ENCODE measurements at places on chromosomes 7 and 10.

DNA sequence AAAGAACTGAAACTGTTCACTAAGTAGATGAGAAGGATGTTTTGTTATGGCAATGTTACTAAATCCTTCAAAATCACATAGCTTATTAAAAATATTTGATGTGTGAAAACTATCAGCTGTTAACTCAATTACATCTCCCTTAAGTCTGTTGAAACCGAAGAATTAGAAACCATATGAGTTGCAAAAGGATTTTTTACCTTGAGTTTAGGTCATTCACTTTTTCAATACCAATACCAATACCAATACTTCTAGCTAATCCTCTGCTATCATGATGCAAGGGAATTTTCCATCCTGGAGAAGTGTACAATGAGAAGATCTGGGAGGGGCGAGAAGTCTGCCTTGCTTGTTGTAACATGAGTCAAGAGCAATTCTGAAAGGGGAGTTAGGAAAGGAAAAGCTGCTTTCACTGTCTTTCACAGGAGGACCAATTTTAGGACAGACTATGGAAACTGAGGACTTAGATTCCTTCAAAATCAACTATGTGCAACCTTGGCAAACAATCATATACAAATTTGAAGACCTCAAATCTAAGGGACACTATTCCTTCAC, 199.7 kb downstream of the IMMP2L start:
- no peak for DNase-seq

DNA sequence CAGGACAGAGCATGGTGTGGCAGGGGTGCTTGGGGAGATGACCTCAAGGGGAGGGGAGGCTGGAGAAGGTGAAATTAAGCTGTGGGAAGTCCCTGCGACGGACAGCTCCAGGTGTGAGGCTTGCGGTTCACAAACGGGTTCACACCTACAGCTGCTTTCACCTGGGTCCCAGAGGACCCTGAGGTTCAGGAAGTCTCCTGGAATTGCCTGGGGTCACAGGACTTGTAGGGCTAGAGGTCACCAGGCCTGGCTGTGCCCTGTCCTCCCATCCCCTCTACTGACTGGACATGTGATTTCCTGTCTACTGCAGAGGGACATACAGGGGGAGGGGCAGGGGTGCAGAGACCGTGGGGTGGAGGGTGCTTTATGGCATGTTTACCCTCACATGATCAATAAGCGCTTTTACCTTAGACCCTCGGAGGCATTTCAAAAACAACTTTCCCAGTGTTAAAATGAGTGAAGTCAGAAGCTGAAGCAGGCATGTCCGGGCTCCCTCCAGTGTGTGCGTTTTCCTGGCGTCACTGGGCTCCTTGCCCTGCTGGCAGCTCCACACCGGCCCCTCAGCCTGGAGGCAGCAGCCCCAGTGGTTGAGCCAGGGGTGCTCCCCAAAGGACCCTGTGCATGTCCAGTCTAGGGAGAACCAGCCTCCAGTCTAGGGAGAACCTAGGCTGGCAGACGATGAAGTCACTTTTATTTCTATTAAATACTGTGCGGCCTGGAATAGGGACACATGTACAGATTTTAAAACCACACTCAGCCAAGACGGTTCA, 66.6 kb upstream of the IGFBP3 start:
- no peak for DNase-seq

GRCh38 chr10:88401671-88402347, 181.3 kb downstream of the RNLS start:
- no peak for DNase-seq

GRCh38 chr7:136293272-136293671, 316.1 kb upstream of the MTPN start:
- peak; percentile 16 for DNase-seq

DNA sequence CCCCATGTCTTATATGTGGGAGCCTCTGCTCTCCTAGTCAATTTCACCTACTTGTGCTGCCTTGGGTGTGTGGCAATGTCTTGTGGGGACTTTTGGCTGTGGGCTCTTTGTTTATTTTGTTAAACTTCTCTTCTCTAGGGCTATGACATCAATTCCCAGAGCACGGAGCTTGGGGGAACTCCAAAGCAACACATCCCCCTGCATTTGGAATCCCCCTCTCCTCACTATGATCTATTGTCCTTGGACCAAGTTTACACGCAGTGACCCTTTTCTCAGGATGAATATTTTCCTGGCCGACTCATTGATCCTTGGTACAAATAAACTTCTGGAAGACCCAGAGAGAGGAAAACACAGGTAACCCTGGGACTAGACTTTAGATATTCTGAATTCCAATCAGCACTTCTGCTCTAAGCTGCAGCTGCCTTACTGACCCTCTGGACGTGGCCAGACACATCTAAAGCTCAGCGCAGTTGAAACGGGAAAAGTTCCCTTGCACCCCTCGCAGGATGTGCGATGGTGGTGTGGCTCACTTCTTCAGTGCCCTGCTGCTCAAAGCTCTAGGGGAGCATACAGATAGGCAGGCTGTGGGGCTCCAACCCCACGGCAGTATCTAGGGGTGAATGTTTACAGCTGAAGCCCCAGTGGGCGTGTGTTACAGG, 110.8 kb downstream of the TMEM178B start:
- DNase-seq: peak; percentile 17

GRCh38 chr10:106682175-106682574, 482.3 kb downstream of the SORCS1 start:
- DNase-seq: no peak

DNA sequence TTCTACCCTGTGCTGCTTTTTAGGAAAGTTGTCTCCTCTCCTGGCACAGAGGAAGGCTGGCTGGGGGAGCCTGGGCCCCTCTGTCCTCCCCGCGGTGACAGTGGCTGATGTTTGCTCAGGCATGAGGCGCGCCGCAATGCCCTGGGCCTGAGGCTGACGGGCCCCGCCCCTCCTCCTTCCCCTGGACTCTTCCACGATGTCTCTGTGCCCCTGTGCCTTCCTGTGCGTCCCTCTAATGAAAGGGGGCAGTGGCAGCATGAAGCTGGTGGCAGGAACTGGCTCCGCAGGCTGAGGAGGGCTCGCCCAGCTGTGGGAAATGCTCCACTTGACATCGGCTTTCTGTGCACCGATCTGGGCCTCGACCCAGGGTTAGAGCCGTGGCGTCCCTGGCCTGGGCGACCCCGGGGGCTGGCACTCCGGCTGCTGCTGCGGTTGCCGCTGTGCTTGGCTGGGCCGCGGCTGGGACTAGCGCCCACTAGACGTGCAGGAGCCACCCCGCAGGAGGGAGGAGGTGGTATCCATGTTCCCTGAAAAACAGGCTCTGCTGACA, 67.9 kb downstream of the ZNF680 start:
- DNase-seq: no peak

GRCh38 chr7:159070431-159071148, 74.1 kb downstream of the VIPR2 start:
- DNase-seq: no peak

GRCh38 chr7:101021703-101022102, 1.8 kb downstream of the MUC17 start:
- no peak for DNase-seq
